Activated naive CD8-positive, alpha-beta T cell treated with anti-CD3 and anti-CD28 coated beads, Interleukin-2, amount 50 U/mL, for 16 hours (primary cell): ENCODE measurements at places on chromosomes 16 and 17.

DNA sequence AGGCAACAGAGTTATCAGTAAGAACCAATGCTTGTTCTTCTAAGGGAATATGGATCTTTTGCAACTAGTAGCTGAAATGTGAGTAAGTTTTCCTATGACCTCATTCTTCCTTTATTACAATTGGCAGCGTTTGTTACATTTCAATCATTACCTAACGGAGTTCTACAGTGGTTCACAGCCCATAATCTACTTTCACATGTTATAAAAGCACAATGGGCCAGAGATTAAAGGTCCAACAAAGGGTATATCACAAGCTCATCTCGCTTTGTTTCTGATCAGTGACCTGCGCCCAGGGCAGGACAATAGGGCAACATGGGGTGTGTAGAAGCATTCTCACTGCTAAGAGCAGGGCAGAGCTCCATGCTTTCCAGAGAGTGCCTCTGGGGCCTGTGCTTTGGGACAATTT lies 279.9 kb upstream of the DYNLRB2 start:
- no peak for DNase-seq

GRCh38 chr16:84226026-84226425 lies 13.8 kb downstream of the KCNG4 start:
- no peak for DNase-seq

- DNase-seq = no peak
Observed at GRCh38 chr16:18039931-18040330, 296.6 kb downstream of the NPIPA8 start.

GRCh38 chr16:10309271-10309932 lies 76.5 kb upstream of the ATF7IP2 start:
- no peak for DNase-seq

DNA sequence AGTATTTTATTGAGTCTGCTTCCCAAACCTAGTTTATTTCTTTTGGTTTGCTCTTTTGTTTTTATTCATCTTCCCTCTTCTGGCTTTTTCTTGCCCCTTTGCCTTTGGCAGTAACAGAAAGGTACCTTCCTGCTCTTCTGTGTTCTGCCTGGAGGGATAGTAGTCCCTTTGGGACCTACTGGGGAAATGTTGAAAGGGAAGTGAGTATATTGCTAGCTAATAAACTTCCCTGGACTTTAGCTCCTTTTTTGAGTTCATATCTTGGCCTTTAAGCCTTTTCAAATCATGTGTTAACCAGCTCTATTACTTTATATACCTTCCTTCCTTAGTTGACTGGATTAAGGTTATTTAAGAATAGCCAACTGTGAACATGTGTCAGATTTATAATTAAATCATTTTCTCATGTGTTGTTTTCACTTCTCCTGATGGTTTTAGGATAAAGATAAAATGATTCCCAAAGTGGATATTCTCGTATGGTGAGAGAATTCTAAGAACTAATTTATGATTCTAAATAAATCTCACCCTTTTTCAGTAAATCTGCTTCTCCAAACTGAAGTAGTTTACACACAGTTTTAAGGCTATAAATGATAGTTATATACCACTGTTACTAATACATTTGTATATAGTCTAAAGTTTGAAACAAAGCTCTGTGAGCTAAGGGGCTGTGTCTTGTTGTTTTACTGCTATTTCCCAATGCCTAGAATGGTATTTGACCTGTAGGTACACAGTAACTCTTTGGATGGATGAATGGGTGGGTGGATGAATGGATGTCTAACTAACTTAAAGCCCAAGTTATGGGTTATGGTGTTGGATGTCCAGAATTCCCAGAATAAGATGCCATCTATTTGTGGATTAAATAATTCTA lies 45.7 kb downstream of the OMG start:
- DNase-seq = no peak

DNA sequence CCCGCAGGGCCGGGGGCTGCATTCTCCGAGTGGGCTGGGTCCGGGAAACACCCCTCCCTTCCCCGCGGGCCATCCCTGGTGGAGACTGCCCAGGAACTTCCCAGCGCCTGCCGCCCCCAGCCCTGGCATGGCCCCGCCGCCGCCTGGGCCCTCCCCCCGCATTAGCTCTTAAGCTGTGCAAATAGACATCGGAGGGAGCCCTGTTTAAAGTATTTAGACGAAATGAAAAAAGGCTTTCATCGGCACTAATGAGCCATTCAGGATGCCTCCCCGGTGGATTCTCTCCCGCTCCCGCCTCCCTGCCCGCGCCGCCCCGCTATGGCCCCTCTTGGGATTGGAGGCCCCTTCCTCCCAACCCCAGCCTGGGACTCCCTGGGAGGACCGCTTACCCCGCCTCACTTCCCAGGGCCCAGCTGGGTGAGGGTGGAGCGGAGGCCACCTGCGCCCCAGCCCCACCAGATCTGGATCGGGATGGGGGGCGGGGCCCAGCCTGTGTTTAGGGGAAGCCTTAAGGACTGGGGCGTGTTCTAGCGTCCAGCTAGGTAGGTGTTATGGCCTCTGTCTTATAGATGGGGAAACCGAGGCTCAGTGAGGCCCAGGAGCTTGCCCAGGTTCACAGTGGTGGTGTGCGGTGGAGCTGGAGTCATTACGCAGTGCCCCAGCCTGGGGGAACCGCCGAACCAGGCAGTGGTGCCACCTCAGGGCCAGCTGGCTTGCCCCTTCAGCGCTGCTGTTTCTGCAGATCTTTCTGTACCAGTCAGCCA lies 19.7 kb downstream of the SEZ6 start:
- no peak for DNase-seq

DNA sequence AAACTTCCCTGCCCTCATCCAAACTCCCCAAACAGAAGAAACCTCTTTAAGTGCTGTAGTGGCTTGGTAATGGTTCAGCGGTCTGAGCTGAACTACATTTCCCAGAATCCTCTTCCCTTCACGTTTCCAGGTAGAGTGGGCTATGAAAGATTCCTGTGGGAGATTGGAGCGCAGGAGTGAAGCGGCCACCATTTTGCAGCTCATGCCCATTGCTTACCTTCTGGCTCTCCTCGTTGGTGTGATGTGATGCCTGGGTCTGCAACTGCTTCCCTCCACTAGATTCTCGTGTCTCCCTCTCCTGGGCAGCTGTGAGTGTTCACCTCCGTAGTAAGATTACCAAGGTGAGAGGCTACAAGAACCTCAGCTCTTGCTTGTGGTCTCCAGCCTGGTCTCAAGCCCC lies 82.1 kb downstream of the GPR139 start:
- DNase-seq = no peak

- DNase-seq = no peak
Observed at GRCh38 chr17:40103071-40103661, 2.8 kb upstream of the NR1D1 start.

DNA sequence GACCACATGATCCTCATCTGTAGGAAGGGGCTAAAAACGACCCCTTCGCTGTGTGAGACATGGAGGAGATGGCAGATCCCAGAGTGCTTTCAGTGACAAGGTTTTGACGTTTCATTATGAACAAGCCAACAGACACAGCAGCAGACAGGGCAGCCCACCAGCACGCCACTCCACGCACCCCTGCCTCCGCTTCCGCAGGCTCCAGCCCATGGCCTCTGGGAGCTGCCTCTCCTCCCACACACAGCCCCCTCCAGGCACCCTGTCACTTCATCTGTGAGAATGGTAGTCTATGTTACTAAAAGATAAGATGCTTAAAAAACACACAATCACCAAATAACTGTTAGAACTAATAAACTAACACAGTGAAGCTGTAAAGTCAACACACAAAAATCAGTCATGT lies 12.3 kb upstream of the ADCY7 start:
- DNase-seq = no peak

DNA sequence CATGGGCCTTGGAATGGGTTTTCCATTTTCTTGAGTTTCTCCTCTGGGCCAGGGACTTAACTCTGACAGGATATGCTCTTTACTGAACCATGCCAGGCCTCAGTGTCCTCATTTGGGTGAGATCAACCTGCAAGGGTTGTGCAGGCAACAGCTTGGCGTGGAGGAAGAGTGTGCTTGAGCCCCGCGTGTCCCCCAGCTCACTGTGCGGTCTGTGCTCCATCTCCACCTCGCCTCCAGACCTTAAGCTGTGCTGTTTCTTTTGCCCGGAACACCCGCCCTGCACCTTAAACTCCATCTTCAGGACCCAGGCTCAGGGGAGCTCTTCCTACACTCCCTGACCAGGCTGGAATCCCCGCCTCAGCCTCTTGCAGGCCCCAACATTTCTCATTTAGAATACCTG lies 9.7 kb downstream of the RUSF1 start:
- no peak for DNase-seq

- DNase-seq = no peak
Observed at GRCh38 chr17:67554634-67555033, 163.1 kb upstream of the NOL11 start.

DNA sequence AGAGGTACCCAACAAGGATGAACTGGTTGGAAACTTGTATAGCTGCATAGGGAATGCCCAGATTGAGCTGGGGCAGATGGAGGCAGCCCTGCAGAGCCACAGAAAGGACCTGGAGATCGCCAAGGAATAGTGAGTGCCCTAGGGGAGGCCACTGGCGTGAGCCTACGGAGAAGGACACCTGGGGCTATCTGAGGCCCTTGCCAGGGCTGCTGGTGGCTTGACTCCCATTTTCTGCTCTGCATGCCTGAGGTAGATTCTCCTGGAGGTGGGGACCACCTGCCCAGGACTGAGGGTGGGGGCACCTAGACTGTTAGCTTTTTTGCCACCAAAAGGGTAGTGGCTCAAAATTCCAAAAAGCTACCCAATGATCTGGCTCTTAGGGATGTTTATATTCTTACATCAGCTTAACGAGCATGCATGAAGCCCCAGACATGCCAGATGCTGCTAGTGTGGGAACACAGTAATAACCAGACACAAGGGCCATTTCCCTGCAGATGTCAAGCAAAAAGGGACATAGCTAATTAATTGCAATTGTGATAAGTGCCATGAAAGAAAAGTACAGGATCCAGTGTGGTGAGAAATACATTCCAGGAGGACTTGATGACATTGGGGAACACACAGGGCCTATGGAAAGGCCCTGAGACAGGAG lies 8.8 kb downstream of the ODAD4 start:
- no peak for DNase-seq

- DNase-seq = no peak
Observed at GRCh38 chr17:21689604-21690003, 2.7 kb upstream of the KCNJ18 start.

- no peak for DNase-seq
Observed at GRCh38 chr17:61219460-61219859, 180.2 kb upstream of the TBX2 start.

- DNase-seq = no peak
Observed at GRCh38 chr17:56313201-56313600, 159.9 kb downstream of the ANKFN1 start.

DNA sequence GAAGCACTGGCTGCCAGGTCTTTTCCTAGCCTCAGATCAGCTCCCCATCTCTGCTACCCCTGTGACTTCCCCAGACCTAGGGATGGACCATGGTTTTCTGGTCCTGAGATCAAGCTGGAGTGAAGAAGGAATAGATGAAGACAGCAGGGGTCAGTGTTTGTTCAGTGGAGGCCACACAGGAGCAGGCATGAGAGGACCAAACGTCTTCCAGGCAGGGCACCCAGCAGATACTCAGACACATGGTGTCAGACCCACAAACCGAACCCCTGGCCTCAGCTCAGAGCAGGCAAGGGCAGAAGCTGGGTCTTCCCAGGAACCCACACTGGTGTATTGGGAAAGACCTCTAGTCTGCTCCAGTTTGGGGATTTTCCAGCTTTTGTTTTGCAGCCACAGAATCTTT lies 189.7 kb downstream of the IRX5 start:
- DNase-seq = no peak

- DNase-seq = no peak
Observed at GRCh38 chr16:62018301-62019060, 17.8 kb downstream of the CDH8 start.

- no peak for DNase-seq
Observed at GRCh38 chr17:48011405-48012150, 26.0 kb downstream of the COPZ2 start.

DNA sequence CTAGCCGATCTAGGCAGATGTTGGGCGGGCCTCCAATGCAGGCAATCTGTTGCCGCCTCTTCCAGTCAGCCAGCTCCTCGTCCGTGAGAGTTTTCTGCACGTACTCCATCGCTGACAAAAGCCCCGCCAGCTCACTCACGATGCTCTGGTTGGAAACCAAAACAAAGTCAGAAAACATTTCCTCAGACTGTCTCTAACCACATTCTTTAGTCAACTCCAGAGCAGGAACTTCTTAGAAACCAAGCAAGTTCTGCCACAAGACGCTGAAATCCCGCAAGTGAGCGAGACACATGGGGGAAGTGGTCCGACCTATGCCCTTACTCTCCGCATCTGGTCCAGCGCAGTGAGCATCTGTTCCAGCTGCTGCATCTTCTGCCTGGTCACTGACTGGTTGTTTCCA lies 49.1 kb downstream of the STAT5A start:
- DNase-seq = peak; percentile 25

GRCh38 chr17:48600244-48601098 lies 4.3 kb downstream of the HOXB6 start:
- DNase-seq = no peak

DNA sequence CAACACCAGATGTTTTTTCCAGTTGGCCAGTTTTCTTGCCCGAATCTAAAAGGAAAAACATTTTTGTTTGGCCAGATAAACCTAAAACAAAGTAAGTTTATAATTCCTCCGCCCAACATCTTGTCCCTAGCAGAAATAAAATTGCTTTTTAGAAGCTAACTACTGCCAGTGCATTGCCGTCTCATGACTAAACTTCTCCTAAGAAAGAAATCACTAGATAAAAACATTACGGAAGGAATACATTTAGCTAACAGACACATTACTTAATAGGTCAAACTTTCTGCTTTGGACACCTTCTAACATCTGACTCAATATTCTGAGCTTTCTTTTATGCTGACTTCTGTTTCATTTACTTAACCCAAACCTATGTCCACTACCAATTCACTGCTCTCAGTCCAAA lies 36.2 kb downstream of the FBXL20 start:
- no peak for DNase-seq

- DNase-seq = no peak
Observed at GRCh38 chr17:44266402-44267164, 1.4 kb downstream of the SLC4A1 start.

DNA sequence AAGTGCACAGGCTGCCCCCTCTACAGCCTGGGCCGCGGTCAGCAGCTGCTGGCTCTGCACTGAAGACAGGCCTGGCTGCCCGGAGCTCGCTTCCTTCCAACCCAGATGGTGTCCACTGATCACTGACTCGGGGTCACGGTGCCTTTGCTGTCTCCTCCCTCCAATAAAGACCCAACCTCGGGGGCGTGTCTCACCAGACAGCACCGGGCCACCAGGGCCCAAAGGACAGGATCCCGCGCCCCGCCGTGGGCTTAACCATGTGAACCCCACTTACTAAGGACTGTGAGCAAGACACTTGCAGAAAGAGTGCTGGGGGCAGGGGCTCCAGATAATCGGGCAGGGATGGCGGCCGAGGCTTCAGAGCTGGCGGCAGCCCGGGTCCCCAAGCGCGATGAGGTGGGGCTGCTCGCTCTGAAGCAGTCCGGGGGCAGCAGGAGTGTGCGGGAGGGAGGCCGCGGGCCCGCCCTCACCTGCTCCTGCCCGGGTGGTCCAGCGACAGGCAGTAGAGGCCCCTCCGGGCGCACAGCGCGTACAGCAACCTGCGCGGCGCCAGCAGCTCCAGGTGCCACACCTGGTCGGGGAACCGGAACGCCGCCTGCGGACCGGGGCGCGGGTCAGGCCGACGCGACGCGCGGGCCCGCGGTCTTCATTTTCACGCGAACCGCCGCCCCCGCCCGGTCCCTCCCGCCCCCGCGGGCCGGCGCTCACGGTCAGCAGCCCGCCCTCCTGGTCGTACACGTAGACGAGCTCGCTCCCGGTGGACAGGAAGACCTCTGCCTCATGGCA lies 502 bp downstream of the FAAP100 start:
- DNase-seq = no peak
